Fibroblast of skin of scalp (primary cell): ENCODE measurements at places on chromosomes 11 and 22.
A peak's percentile ranks its signal among the peaks of the same experiment; 100 is the strongest.

DNA sequence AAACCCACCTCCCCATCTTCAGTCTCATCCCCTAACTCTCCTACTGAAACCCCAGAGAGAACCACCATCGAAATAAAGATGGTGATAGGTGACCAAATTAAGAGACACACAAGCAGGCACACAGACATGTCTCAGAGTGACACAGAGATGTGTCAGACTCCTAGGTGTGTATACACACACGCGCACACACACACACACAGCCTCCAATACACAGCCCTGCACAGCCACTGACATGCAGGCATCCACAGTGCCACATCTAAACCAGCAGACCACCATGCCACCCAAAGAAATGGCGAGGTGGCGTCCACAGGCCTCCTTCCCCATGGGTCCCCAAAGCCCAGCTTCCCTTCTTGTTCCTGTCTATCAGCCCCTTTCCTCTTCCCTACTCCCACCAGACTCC is 27.4 kb downstream of the NRXN2 start:
- no peak for DNase-seq

GRCh38 chr22:48112687-48113521 is 1350.5 kb downstream of the TBC1D22A start:
- no peak for DNase-seq

- DNase-seq, result no peak
These were observed 40.0 kb upstream of the PRDM11 start for GRCh38 chr11:45106440-45106839.

DNA sequence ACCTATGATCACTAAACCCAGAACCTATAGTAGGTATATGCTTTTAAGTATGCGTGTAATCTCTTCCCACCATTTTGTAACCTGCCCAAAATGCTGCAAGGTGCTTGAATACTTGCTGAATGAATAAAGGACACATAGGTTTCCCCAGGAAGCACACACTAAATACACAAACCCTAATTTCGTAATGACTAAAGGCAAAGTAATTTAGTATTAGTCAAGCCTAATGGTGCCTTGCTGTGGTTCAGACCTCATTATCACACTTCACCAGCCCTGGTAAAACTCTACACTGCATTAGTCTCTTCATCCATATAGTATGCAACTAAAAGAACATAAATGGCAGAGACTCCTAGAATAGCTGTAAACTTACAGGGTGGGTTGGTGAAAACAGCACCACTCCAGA is 289.0 kb upstream of the PITPNB start:
- peak; percentile 12 for DNase-seq

DNA sequence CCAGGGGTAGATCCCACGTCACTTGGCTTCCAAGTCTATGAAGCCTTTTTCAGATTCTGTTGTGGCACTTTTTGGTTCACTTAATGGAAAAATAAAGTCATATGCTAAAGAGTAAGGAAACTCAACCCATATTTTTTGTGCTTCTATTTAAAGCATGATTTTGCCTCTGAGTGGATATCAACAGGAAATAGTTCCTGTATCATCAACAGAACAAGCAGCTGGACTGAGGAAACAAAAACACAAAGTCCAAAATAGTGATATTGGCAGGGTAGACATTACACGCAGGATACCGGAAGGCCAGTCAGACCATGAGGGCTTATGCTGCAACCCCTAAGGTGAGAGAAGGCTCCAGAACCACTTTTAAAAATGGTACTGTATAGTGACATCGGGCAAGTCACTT is 248.3 kb upstream of the ANO5 start:
- no peak for DNase-seq

- DNase-seq, result no peak
These were observed 870.3 kb downstream of the TBC1D22A start for GRCh38 chr22:47632701-47633100.

- no peak for DNase-seq
These were observed 11.5 kb downstream of the BIRC3 start for GRCh38 chr11:102328748-102329147.

GRCh38 chr11:11427140-11427539 is 74.1 kb upstream of the CSNK2A3 start:
- DNase-seq, result no peak

- DNase-seq, result no peak
These were observed 85.1 kb downstream of the CEP164 start for GRCh38 chr11:117412653-117413275.
